ENCODE measurements at places on chromosomes 2 and 18.

- DNase-seq = no peak
Observed at GRCh38 chr2:45353879-45354278, 257.2 kb downstream of the SRBD1 start.

DNA sequence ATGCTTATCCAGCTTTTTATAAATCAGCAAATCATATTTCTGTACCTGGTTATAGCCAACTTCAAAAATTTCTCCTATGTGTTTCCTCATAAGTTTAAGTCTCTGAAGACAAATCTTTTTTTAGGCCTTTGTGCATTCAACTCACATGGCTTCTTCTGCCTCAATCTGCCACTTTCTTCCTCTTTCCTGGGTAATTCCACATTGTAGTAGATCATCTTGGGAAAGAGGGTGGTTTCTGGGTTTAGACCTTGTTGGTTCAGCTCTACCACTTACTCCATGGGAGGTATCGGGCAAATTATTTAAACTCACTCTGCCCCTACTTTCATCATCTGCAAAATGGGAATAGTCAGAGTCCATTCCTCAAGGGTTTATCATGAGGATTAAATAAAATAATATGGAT is 707.0 kb upstream of the ZEB2 start:
- no peak for DNase-seq

DNA sequence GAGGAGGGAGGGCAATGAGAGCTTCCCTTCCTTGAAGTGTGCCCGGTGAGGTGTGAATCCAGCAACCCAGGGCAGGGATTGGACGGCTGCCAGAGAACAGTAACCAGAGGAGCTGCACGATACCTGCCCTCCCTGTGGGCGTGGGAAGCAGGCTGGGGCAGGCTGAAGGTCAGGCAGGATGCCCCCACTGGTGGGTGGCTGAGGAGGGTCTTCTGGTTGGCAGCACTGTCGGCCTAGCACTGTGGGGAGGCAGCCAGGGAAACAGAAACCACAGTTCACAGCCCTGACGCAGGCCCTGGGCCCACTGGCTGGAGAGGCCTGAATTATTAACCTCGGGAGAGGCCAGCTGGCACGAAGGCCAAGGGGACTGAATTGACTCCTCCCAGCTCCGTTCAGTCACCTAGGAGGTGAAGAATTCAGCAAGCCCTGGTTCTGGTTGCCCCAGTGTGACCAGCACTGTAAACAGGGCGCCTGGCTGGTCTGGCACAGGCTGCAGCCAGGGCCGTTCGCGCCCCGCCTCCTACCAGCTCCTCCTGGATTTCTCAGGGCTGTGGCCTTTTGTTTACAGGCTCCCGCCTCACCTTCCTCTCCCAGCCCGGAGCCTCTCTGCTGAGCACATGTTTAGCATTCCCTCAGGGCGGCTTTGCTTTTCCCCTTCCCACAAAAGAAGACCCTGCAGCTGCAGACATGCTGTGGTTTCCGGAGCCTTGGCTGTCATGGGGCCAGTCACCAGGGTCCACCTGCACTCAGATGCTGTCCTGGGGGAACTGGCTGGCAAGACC is 97.8 kb downstream of the B3GNT2 start:
- DNase-seq = no peak

GRCh38 chr18:56284319-56284718 is 354.1 kb downstream of the TXNL1 start:
- no peak for DNase-seq

- no peak for DNase-seq
Observed at GRCh38 chr2:174058026-174058425, 92.9 kb upstream of the SP3 start.

DNA sequence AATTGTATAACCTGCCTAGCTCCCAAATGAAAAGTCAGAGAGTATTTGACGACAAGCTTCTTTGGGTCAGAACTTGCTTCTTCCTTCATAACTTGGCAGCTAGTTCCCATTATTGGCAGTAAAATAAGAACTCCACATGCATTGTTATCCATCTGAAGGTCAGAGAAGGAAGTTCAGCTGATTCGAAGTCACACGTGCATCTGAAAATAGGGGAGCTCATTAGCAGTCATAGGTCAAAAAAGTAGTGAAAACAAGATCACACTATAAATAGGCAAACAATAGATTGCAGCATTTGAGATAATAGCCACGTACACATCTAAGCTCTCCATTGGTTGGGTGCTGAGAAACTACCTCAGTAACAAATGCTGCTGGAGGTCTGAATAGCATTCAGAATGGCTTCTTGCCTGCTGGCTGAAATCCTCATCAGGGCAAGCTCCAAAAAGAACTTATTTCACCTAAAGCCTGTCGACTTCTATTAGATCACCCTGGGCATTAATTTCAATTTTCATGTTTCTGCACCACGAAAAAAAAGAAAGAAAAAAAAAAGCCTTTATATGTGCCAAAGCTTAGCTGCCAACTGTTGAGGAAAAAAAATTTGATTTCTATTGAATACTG is 1492.9 kb upstream of the CELF4 start:
- DNase-seq = no peak

- DNase-seq = no peak
Observed at GRCh38 chr18:32271672-32272208, 81.9 kb downstream of the MEP1B start.

DNA sequence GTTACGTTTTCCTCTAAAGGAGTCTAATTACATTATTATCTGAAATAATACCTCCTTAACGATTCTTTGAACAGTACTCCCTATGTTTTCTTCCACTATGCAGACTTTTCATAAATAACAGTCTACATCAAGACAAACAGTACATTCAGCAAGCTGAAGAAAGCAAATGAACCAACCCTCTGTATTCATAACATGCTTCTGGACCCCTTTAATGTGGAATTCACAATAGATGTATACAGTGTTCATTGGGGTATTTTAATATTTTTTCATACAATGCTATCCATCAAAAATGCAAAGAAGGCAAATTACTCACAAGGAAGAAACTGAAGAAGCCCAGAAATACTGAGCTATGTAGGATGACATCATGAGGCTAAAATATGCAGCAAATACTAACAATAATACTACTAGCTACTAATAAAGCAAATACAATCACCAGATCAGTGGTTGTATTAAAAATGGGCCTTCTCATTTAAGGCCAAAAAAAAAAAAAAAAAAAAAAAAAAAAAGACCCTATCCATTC is 408.6 kb downstream of the MTX2 start:
- no peak for DNase-seq

DNA sequence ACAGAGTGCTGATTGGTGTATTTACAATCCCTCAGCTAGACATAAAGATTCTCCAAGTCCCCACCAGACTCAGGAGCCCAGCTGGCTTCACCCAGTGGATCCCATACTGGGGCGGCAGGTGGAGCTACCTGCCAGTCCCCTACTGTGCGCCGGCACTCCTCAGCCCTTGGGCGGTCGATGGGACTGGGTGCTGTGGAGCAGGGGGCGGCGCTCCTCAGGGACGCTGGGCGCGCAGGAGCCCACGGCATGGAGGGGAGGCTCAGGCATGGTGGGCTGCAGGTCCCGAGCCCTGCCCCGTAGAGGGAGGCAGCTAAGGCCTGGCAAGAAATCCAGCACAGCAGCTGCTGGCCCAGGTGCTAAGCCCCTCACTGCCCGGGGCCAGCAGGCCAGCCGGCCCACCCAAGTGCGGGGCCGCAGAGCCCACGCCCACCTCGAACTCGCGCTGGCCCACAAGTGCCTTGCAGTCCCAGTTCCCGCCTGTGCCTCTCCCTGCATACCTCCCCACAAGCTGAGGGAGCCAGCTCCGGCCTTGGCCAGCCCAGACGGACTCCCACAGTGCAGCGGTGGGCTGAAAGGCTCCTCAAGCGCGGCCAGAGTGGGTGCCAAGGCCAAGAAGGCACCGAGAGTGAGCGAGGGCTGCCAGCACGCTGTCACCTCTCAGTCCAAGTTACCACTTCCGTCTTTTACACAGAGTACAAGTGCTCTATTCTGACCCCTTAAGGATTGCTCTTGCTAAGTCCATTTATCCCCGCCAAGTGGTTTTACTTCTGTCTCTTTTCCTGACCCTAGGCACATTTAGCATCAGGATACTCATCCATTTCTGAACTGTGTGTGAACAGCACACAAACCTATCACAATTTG is 1.7 kb upstream of the RPE start:
- no peak for DNase-seq

- DNase-seq = peak; percentile 65
Observed at GRCh38 chr2:110858135-110858725, 125.9 kb downstream of the ACOXL start.

DNA sequence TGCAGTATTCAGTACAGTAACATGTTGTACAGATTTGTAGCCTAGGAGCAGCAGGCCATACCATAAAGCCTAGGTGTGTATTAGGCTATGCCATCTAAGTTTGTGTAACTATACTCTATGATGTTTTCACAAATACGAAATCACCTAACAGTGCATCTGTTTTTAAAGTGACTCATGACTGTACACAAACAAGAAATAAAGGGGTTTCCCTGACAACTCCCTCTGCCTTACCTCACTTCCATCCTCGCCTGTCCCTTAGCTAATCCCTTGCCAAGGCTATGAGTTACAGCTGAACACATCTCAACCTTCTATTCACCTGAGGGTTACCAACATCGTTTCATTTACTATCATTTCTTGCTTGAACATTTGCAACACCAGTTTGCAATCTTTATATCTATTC is 78.6 kb upstream of the RPRM start:
- no peak for DNase-seq

DNA sequence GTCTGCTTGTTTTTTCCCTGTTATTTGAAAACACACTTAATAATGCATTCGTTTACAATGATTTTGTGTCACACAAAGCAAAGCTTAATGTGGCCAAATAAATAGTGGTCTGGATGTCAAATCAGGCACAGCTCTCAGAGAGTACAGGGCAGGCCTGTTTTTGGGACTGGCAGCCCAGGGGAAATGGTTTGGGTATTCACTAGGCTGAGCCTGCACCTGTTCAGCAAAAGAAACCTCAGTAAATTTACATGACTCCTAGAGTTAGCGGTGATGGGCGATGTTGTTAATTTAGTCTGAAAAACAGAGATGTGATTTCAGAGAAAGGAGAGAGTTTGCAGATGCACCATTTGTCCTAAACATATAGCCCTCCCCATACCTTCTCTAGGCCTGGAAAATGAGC is 197.1 kb downstream of the ALK start:
- DNase-seq = no peak

DNA sequence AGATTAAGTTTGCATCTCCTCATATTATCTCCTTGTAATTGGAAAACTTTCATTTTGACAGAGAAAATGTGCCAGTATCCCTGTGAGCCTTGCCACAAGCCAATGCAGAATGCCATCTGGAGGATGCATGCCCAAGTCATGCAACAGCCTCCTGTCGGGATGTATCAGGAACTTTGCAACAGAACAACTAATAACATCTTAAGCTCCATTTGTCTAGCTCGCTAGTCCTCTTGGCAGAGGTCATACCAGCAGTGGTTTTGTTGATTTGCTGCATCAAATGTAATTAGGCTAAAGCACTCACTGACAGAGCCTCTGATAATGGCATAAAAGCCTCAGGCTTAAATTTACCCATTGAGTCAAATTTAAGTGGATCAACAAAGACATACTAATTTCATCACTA is 125.8 kb downstream of the UBE2E3 start:
- DNase-seq = no peak
